Activated CD4-positive, alpha-beta T cell treated with anti-CD3 and anti-CD28 coated beads, Interleukin-2, amount 10 ng/mL, durations not matched to agents 7 days and 5 days (primary cell): ENCODE measurements at places on chromosomes 2 and 18.

DNA sequence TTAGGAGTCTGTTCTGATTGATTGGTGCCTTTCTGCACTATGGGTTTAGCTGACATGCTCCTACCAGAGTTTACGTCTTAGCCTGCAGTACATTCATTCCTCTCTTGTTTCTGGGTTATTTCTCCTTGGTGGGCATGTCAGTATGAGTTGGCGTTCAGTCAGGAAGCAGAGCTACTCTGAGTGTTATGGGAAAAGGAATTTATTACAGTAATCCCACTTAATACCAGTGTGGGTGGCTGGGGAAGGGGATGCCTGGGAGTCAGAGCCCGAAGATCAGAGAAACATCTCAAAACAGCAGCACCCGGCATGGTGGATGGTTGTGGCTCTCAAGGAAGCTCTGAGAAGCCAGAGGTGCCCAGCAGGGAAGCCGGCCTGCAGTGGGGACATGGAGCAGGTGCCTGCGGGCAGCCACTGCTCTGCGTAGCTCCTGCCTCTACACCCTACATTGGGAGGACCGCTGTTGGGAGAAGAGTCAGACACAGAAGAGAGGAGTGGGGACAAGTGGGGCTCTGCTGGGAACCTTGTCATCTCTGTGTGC lies 48.9 kb downstream of the RAB31 start:
- no peak for DNase-seq

DNA sequence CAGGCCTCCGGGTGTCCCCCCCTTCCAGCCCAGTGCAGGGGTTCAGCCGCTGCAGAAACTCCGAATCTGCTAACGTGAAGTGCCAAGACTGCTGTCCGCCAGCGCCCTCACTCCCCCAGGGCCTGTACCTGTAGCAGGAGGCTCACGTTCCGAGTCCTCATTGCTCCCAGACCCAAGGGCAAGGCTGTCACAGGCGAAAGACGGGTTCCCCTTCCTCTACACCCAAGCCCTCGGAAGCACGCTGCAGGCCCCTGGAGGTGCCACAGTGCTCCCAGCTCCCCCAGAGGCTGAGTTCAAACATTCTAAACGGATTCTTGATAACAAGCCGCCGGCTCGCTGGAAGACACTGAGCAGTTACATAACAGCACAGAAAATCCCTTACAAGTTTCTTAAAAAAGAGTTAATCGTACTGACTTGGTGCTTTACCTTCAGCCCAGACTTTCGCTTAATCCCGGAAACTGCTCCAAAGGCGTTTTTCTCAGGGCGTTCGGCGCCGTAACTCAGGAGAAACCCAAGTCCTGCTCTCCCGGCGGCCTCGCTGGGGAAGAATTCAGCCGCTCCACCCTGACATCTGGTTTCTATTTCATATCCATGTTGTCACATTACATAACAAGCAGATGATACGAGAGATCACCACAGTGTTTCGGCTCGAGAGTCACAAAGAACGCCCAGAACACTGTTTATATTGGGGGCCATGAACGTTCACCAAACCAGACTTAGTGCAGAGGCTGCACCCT lies 92.0 kb downstream of the HDAC4 start:
- no peak for DNase-seq

- DNase-seq: no peak
These were observed 1.0 kb downstream of the TEX51 start for GRCh38 chr2:126899616-126900185.

DNA sequence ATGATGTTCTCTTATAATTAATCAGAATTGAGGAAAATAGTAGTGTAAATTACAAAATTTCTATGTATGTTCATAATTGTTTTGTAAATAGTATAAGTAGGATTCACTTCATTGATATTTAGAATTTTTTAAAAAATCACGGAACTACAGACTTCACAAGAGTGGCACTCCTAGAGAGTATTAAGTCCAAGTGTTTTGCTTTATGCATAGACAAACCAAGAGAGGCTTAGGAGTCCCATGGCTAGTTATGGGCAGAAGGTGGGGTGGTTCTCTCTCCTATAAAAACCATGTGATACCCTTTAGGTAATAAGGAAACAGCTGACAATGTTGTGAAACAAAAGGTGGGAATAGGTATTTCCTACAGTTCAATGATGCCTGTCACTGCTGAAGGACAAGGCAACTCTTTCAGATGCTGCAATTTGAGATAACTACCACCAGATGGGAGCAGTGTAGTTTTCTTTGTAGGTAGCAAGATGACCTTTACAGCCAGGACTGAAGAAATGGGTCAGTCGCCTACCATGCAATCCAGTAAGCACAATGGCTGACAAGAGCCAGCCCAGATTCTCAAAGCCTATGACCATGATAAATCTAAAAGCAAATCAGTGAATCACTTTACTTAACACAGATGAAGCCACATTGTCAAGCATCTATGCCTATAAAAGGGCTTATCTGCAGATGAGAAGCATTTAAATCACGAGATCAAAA lies 83.9 kb downstream of the AAK1 start:
- no peak for DNase-seq

DNA sequence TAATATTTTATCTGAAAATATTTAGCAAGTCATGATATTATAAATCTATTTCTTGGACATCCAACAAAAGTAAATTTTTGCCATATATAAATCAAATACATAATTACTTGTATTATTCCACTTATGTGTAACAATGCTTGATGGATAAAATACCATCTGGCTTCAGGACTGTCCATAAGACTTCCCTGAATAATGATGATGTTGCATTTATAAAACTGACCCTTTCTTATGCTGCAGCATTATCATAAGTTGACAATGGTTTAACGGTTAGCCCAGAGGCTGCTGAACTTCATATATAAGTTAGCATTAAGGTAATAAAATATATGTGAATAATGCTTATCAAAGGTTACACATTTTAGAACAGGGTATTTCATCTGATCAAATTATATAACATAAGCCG lies 95.4 kb downstream of the CDH2 start:
- DNase-seq: no peak

- DNase-seq: no peak
These were observed 479.7 kb upstream of the ID2 start for GRCh38 chr2:8202132-8202531.

GRCh38 chr2:221502270-221503010 lies 69.7 kb downstream of the EPHA4 start:
- DNase-seq: no peak

DNA sequence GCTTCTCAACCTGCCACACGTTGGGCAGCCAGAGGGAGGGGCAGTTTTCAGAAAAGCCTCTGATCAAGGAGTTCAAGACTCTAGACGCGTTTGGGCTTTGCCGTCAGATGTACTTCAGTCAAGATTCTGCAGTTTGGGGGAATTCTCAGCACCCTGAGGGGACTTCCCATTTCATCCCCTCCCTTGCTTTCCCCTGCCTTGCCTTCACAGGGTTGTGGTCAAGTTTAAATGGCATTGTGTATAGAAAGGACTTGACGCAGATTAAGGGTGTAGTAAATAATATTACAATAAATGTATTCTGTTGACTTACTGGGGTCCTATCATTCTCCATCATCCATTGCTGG lies 198.3 kb upstream of the NABP1 start:
- no peak for DNase-seq

DNA sequence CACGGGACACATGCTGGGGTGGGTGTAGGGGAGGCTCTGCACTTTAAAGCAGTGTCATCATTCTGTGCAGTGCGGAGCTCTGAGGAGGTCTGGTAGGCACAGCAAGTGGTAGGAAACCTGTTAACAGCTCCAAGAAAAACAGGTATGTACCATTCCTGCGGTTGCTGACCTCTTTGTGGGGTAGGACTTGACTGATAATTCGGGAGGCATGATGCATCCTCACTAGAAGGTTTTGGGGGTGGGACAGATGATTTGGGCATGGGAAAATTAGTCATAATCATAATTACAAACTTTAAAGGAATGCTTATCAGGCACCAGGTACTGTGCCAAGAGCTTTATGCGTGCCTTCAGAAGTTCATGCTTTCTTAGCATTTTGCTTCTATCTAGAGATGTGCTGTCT lies 9.7 kb downstream of the DOK1 start:
- DNase-seq: no peak

- DNase-seq: no peak
These were observed 89.0 kb upstream of the KCTD1 start for GRCh38 chr18:26637324-26637723.

GRCh38 chr2:120884472-120885290 lies 149.0 kb downstream of the GLI2 start:
- DNase-seq: no peak

- DNase-seq: no peak
These were observed 56.1 kb downstream of the FARP2 start for GRCh38 chr2:241412144-241412543.

DNA sequence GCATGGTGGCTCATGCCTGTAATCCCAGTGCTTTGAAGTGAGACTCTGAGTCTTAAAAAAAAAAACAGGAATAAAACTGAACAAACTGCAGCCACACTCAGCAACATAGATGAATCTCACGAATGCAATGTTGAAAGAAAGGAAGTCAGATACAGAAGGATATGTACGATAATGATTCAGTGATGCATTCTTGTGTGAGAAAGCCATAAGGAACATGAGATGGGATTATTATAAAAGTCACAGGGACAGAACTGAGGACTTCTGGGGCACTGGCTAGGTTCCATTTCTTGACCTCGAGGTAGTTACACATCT lies 56.9 kb upstream of the SMAD2 start:
- DNase-seq: no peak
